ENCODE measurements at places on chromosomes 4 and X. TPM values are rescaled to one million over a fixed set of nuclear protein-coding genes. Genes with fewer than 3 reads are reported as not detected.

TMEM128 gene
- total RNA-seq = 3.7 TPM

HMGN5 gene
- 1.4 TPM for total RNA-seq

FAM184B gene
- 0.49 TPM for total RNA-seq

PPP1R2C gene
- not detected for total RNA-seq

MAGEA12 gene
- not detected for total RNA-seq

GRCh38 chr4:98284640-98285046 lies 23.5 kb downstream of the RAP1GDS1 start:
- DNase-seq = no peak

- no peak for DNase-seq
Observed at GRCh38 chr4:38230121-38230801, 270.1 kb downstream of the PTTG2 start.
